ENCODE measurements at places on chromosomes 7 and 10.

DNA sequence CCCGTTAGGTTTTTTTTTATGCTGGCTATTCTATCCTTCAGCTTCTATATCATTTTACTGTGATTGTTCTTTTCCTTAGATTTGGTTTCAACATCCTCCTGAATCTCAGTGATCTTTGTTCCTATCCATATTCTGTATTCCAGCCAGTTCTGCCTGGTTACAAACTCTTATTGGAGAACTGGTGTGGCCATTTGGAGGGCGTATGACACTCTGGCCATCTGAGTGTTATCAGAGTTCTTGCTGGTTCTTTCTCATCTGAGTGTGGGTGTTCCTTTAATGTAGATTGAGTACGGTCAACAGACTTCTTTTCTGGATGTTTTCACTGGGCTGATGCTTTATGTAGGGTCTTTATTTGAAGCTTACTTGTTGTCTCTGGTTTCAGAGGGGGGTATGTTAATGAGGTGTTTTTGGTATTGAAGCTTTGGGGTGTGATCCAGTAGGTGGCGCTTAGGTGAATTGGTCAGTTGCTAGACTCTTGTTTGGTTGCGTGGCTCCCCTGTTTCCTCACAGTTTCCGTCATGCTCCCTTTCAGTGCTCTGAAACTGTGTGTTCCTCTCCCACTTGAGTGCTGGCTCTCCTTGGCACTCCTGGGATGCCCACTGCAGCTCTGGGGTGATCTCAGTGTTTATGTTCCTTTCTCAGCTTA lies 80.7 kb downstream of the FANK1 start:
- no peaks in the 10 kb centered on the region for H3K27me3 ChIP-seq
- H3K27ac ChIP-seq, result no peak overlapping the region
- DNase-seq, result no peak
- H3K4me1 ChIP-seq, result peaks cover 4% of the 10 kb centered on the region

GRCh38 chr10:1206101-1206500 lies 149.9 kb downstream of the WDR37 start:
- no peaks in the 10 kb centered on the region for H3K4me1 ChIP-seq
- no peak overlapping the region for H3K4me3 ChIP-seq
- no peaks in the 10 kb centered on the region for H3K36me3 ChIP-seq
- H3K27ac ChIP-seq, result no peak overlapping the region
- H3K27me3 ChIP-seq, result no peaks in the 10 kb centered on the region

DNA sequence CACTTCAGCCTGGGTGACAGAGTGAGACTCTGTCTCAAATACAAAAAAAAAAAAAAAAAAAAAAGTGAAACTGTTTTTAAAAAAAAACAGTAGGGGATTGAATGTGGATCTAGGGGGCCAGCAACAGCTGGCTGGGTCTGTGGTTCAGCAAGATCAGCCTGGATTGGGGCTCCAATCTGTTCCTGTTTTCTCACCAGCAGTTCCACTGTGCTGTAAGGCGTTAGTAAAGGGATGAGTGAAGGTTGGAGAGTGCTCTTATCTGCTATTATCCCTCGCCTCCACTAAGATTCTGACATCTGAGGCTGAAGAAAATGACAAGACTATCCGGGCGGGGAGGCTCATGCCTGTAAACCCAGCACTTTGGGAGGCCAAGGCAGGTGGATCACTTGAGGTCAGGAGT lies 41.6 kb upstream of the GTF2IRD1 start:
- no peak for DNase-seq
- H3K27me3 ChIP-seq, result no peaks in the 10 kb centered on the region
- no peaks in the 10 kb centered on the region for H3K4me1 ChIP-seq
- no peak overlapping the region for H3K27ac ChIP-seq
- peaks cover 9% of the 10 kb centered on the region for H3K36me3 ChIP-seq

DNA sequence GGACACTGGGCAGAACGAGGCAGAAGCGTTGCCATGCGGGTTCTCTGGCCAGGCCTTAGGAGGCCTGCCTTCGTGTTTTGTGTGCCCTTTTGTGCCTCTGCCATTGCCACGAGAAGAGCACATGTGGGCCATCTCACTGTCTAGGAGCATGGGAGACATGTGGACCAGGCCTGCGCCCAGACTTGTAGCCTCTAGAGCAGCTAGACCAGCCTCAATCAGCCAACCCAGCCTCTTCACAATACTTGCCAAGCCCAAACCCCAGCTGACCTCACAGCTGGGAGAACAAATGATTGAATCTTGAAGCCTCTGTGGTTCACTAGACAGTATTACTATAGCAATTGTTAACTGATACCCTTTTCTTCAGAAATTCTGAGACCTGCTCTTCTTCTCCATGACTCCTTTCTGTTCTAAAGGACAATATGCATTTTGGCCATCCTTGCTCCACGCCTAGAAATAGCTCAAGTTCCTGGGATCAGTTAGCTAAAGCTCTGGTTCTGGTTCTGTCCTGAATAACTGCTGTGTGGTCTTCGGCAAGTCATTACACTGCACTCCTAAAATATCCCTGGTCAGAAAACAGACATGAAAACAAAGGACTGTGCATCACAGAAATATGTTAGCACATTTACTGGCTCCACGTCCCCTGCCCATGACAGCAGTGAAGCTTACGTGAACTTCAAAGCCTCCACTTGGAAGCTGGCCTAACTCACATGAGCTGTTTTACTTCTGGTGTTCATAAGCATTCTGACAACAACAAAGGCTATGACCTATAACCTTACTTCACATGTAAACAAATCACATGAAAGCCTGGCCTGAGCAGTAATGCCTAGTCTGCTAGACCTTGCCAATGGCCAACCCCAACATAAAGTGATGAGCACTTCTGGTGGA lies 72.3 kb upstream of the MKRN1 start:
- no peak overlapping the region for H3K27ac ChIP-seq
- DNase-seq, result no peak
- no peak overlapping the region for H3K4me3 ChIP-seq
- H3K27me3 ChIP-seq, result no peaks in the 10 kb centered on the region
- H3K4me1 ChIP-seq, result no peaks in the 10 kb centered on the region

- H3K4me1 ChIP-seq, result peaks cover 6% of the 10 kb centered on the region
- DNase-seq, result no peak
These were observed 125.3 kb downstream of the REEP3 start for GRCh38 chr10:63646491-63646890.

GRCh38 chr7:45098983-45099839 lies 10.4 kb upstream of the NACAD start:
- peaks cover 52% of the 10 kb centered on the region for H3K36me3 ChIP-seq
- H3K4me3 ChIP-seq, result no peak overlapping the region
- H3K27me3 ChIP-seq, result no peaks in the 10 kb centered on the region
